Fibroblast of the conjunctiva (primary cell): ENCODE measurements at places on chromosomes 5 and 9.

GRCh38 chr9:85224729-85225128, 517.0 kb downstream of the AGTPBP1 start:
- peak; percentile 84 for DNase-seq

GRCh38 chr5:177396078-177396477, 4.4 kb downstream of the PFN3 start:
- no peak for DNase-seq

DNA sequence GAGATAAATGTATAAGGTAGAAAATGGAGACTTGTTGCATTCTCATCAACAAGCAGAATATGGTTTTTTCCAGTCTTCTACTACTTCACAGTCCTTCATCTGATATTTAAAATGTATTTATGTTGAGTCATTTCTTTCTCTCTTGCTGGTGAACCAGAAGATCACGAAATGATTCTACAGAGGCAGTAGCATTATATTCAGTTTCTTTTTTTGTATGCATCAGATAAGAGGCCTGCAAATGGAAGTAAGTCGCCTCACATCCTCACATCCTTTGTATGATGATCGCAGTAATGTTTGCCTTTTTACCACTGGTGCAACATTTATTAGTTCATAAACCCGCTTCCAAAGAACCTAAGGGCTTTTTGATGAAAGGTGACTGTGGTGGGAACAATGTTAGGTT, 22.1 kb upstream of the IL13 start:
- DNase-seq: no peak

- DNase-seq: no peak
Measured at GRCh38 chr5:163660486-163660885, 155.1 kb downstream of the MAT2B start.

DNA sequence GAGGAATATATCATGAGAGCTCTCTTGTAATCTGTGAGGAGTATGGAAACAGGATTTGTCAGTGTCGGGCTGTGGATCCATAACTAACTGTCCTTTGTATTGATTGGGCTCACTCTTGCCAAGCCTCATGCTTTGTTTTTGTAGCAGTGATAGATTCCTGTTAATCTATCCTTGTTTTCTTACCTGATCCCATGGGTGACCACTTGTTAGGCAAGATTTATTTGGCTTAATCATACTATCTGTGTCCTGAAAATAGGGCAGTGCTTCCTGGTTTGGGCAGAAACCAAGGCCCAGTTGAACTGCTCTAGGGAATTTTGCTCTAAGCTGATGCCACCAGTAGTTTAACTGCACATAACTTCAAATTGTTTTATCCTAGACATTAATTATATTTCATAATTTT, 6.1 kb downstream of the NDFIP1 start:
- no peak for DNase-seq

- no peak for DNase-seq
Measured at GRCh38 chr5:11302663-11303062, 541.6 kb upstream of the DAP start.

DNA sequence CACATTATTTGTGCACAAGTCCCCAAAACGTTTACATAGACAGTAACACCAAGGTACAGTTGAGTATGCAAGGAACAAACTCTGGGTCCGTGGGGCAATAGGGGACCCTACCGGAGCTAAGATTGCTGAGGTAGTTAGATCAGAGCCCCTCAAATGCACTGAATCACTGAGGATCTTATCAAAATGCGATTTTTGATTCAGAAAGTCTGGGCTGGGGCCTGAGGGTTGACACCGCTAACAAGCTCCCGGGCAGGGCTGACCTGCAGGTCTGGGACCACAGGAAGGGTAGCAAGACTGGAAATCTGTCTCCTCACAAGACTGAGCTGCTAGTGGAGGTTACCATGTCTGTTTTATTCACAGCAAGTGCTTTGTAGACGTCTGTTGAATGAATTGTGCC, 1.8 kb upstream of the IL3 start:
- DNase-seq: no peak

GRCh38 chr9:87427851-87428506, 69.7 kb upstream of the DAPK1 start:
- DNase-seq: no peak

- DNase-seq: no peak
Measured at GRCh38 chr9:101592788-101593187, 2.0 kb downstream of the PPP3R2 start.

DNA sequence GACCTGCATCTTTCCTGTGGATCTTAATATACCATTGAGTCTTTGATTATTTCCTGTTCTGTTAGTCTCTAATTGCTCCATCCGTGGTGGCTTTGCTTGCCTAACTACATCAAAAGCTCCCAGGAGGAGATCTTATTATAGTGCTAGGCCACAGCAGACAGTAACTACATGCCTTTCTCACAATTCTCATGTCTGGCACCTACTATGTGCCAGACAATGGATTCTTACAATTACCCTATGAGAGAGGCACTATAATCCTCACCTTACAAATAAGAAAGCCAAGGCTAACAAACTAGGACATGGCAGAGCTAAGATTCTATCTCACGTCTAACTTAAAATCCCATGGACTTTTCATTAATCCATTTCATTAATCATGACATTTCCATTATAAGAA, 70.3 kb upstream of the TARS1 start:
- DNase-seq: no peak

- no peak for DNase-seq
Measured at GRCh38 chr9:20442461-20443319, 179.6 kb downstream of the MLLT3 start.

- DNase-seq: no peak
Measured at GRCh38 chr9:72509053-72509452, 12.4 kb upstream of the TMC1 start.
